ENCODE measurements at places on chromosomes 4 and X.

DNA sequence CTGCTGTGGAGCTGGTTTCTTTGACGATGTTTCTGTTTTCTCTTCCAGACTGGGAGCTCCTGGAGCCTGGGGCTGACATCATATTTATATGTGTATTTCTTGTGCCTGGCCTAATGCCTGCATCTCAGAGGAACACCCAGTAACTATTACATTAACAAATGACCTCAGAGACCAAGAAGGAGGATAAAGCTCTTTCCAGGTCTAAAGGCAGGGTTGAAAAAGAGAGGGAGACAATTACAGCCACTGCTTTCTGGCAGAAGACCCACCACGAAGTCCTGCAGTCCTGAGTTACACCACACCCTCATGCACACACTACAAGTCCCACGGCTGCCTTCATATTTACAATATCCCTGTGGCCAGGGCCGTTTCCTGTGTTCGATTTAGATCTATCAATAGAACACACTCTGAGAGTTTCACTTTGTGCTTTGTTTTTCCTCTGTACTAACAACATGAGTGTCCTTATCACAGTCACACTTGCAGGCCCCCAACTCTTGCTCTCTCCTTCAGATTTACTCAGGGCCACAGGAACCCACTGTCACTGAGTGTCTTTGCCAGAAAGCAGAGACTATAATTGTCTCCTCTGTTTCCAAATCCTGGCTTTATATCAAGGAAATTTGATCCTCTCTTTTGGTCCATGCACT is 535.5 kb downstream of the MID1IP1 start:
- DNase-seq, result peak; percentile 11

- DNase-seq, result peak; percentile 1
These were observed 161.3 kb upstream of the MAGEB18 start for GRCh38 chrX:25976683-25977310.

GRCh38 chr4:13137390-13137789 is 346.8 kb downstream of the RAB28 start:
- DNase-seq, result no peak

GRCh38 chrX:137916090-137916746 is 350.3 kb downstream of the ZIC3 start:
- no peak for DNase-seq

DNA sequence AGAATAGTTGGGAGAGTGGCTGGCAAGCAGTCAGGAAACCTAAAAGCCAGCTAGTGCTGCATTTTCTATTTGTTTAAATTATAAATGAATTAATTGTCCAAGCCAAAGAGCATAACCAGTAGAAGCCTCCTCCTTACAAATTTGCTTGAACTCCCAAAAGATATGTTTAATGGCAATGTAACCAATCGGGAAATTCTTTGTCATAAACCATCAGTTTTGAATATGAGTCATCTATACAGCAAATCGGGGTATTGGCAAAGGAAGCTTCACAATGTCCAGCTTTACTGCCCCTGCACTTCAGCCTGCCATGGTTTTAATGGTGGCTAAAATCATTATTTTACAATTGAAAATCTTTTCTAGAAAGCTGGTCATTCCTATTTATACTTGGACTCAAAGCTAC is 216.6 kb downstream of the SHROOM3 start:
- DNase-seq, result no peak

DNA sequence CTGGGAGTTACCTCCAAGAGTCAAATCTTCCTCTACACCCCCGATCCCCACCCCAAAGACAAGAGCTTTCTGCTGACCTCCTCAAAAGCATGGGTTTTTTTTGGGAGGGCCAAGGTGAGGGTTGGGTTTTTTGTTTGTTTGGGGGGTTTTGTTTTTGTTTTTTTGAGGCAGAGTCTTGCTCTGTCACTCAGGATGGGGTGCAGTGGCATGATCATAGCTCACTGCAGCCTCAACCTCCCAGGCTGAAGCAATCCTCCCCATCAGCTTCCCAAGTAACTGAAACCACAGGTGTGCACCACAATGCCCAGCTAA is 18.7 kb upstream of the WFS1 start:
- no peak for DNase-seq

DNA sequence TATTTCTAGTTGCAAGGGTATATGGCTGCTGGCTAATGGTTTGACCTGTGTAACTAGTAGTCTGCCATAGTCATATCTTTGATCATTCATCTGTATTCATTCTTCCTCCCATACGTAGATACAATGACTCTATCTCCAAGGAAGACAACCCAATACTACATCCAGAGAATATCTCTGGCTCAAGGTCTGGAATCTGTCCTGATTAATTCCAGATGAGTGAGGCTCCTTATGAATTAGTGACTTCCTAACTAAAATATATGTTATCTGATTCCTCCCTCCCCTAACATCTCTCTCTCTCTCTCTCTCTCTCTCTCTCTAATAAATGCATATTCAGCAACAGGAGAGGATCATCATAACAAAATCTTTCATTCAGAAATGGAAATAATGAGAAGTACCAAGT is 641.5 kb downstream of the FAT4 start:
- peak; percentile 51 for DNase-seq

GRCh38 chr4:72314869-72315268 is 254.2 kb downstream of the ADAMTS3 start:
- peak; percentile 84 for DNase-seq

DNA sequence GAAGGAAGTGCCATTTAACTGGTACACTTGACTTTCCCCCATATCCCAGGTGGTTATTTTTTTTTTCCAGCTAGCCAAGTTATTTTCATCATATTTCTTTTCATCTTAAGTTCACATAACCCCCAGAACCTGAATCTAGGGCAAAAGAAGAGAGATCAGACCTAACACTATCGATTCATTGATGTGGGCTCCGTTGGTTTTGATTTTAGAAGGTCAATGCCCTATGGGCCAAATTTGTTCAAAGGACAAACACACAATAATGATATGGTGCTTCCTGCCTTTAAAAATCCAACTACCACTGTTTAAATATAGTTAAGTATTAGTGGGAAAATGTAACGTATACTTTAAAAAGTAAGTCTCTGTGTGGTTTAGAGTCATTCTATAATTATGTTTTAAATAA is 665.7 kb downstream of the ZNF674 start:
- DNase-seq, result no peak

DNA sequence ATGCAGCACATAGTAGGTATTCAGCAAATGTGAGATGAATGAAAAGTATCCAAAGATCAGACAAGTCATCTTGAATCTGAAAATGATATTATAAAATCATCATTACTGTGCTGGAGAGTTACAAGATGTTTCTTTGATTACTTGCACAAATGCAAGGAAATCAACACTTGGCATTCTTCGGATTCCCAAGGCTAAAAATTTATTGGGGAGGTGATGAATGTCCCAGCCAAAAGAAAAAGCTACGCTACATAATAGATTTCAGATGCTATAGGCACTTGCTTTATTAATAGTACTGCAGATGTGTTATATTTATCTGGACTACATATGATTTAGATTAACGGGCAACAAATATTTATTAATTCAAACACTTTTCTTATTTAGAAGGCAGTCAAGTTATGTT is 286.7 kb upstream of the TENM3 start:
- peak; percentile 84 for DNase-seq

DNA sequence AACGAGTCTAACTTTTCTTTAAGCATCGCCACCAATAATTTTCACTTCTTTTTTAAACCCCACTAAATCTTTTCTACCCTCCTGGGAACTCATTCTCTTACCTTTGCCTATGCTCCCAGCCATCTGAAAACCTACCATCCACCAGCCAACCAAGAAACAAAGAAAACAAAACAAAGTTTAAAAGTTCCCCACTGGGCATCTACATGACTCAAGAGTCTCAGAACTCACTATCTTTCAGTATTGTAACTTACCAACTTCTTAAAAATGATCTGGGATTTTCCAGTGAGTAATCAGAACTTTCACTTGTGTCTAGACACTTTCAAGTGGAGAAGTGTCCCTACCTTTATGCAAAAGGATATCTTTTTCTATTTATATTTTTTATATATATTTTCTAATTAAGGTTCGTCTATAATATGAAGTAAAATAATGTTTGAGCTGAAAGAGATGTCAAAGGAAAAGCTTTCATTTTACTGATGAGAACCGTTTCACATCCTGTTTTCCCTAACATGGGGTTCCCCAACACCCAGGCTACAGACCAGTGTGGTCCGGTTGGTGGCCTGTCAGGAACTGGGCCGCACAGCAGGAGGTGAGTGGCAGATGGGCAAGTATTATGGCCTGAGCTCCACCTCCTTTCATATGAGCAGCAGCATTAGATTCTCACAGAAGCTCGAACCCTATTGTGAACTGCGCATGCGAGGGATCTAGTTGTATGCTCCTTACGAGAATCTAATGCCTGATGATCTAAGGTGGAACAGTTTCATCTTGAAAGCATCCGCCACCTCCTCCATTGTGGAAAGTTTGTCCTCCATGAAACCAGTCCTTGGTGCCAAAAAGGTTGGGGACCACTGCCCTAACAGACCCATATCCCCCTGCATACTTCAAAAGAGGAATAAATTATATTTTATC is 9.8 kb upstream of the TIGD2 start:
- DNase-seq, result no peak

- no peak for DNase-seq
These were observed 65.1 kb downstream of the PPP3CA start for GRCh38 chr4:101282076-101282844.

- peak; percentile 48 for DNase-seq
These were observed 59.6 kb downstream of the LNX1 start for GRCh38 chr4:53531585-53532224.

- DNase-seq, result no peak
These were observed 223.8 kb upstream of the ZCCHC13 start for GRCh38 chrX:74080165-74080564.

DNA sequence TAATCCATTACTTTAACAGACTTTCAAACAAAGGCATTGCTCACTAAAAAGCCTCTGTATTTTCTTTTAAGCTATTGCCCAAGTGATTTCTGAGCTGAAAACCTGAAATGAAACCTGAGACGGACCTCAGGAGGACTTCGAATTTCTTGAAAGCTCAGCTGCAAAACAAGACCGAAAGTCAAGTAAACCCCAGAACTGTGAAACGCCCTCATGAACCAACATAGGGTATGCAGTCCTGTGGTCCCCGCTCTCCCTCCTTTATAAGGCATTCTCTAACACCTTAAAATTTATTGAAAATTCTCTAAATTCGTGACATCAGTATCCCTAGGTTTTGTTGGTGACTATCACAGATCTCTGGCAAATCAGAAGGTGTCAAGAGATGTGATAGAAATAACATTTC is 91.8 kb downstream of the SHISA3 start:
- DNase-seq, result no peak

GRCh38 chr4:26741491-26741871 is 119.2 kb upstream of the STIM2 start:
- no peak for DNase-seq

- DNase-seq, result no peak
These were observed 102.5 kb downstream of the SH3RF1 start for GRCh38 chr4:169167957-169168858.

- DNase-seq, result no peak
These were observed 1877.9 kb upstream of the PCDH7 start for GRCh38 chr4:28842271-28842670.

DNA sequence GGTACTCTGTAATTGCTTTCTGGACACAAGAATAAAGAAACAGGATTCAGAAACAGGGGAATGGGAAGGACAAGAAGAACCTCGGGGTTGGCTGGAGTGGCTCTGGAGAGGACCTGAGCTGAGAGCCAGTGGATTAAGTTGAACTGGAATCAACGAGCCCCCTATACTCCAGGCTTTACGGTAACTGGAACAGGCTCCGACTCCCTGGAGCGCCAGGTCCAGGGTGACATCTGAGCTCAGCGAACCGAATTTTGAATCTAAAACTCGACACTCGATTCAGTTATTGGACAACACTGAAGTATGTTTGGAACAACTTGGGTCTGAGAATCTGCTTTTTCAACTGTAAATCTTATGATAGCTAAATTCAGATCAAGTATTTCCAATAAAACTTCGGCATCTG is 23.9 kb downstream of the HMX1 start:
- DNase-seq, result no peak

DNA sequence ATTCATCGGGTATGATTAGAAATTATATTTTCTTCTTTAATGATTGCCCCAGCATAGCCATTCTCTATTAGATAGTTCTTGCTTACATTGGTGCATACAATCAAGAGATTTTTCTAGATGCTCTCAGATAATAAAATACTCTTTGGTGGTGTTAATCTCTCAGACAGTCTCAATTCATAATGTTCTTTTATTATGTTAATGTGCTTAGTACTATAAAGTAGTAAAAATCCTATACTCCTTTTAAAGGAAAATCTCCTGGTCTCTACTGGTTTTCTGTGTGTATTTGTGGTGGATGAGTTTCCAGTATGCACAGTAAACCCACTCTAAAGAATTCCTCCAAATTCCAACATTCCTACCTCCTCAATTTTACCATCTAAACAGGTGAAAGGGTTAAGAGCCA is 203.5 kb downstream of the FAT4 start:
- DNase-seq, result no peak

GRCh38 chrX:142977128-142977914 is 48.4 kb upstream of the SPANXN4 start:
- no peak for DNase-seq

GRCh38 chrX:100048156-100048555 is 361.9 kb downstream of the PCDH19 start:
- DNase-seq, result no peak

- no peak for DNase-seq
These were observed 17.8 kb downstream of the PDCL2 start for GRCh38 chr4:55574252-55574651.

DNA sequence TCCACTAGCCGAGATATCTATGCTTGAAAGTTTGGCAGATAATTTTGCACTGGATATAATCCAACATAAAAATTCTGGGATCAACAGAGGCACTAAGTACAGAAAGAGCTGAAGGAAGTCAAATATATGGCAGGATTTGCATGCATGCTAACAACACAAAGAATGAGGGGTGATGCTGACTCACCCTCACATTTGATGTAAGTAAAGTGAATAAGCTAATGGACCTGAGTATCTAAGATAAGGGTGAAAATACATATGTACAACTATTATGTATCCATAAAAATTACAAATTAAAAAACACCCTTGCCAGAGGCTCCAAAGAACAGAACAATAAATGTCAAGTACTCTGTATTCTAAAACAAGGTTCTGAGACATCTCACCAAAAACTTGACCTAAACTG is 63.8 kb upstream of the PRDX4 start:
- no peak for DNase-seq

DNA sequence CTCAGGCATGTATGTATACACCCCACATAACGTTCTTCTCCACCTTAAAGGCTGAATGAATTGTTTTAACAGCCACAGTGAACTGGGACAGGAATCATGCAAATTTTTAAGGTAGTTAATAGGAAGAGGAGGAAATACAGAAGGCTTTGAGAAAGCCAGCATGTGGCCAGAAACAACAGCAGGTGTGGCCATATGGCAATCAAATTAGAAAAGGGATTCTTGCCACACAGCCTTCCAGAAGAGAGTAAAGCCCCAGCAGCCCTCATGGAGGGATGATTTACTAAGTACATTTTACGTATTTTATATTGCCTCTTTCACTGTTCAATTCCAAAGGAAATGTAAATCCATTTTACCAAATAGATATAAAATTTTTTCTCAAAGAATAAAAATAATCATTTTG is 792.2 kb downstream of the ADGRL3 start:
- no peak for DNase-seq

GRCh38 chr4:183961795-183962194 is 56.7 kb downstream of the STOX2 start:
- no peak for DNase-seq

- no peak for DNase-seq
These were observed 90.0 kb downstream of the ELOVL6 start for GRCh38 chr4:110108422-110108821.

Data from fibroblast of skin of scalp (primary cell).